CD4-positive, alpha-beta T cell treated with Interleukin-12 subunit alpha and Interleukin-12 subunit beta, for 1 hour (primary cell): ENCODE measurements at places on chromosomes 12 and 14.

GRCh38 chr12:1544996-1545700 lies 49.2 kb downstream of the FBXL14 start:
- DNase-seq, result no peak

- DNase-seq, result no peak
Observed at GRCh38 chr14:27739657-27740156, 1026.9 kb upstream of the FOXG1 start.

- DNase-seq, result no peak
Observed at GRCh38 chr14:34081576-34082136, 130.8 kb upstream of the EGLN3 start.

GRCh38 chr14:101501858-101502615 lies 59.3 kb upstream of the DIO3 start:
- DNase-seq, result no peak

- no peak for DNase-seq
Observed at GRCh38 chr12:121182222-121182893, 27.6 kb upstream of the P2RX4 start.
